ENCODE measurements at places on chromosomes 1 and 21.
A peak's percentile ranks its signal among the peaks of the same experiment; 100 is the strongest.

DNA sequence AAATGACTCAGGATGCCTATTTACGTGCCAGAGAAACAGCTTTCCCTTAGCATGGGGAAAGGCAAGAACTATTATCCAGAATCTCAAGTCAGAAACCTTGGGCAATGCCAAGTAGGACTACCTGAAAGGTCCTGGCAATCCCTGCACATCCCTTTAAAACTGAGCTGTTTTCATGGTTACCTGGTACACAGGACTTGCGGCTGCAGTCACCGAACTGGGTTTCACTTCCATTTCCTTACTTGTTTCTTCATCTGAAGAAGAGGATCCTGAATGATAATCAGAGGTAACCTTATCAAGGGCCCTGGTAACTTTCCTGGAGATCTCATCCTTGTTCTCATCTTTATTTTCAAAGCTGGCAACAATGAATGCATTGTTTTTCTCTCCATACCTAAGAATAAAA, 14.3 kb downstream of the BTG3 start:
- no peak for DNase-seq

DNA sequence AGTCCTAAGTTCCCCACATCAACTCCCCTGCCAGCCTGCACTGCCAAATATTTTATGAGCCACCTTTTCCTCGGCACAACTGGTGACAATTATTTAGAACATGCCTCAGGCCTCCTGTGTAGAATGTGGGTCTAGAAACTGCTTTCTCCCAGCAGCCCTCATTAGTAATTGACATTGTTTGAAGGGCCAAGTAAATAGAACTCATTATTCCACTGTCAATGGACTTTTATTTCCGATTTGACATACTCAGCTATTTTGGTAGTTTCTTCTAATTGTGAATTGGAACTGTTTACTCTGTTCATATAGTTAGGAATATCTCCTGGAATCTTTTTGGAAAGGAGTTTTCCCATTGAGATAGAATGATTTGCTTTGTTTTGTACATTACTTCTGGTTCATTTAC, 168.8 kb upstream of the L1TD1 start:
- DNase-seq, result no peak

DNA sequence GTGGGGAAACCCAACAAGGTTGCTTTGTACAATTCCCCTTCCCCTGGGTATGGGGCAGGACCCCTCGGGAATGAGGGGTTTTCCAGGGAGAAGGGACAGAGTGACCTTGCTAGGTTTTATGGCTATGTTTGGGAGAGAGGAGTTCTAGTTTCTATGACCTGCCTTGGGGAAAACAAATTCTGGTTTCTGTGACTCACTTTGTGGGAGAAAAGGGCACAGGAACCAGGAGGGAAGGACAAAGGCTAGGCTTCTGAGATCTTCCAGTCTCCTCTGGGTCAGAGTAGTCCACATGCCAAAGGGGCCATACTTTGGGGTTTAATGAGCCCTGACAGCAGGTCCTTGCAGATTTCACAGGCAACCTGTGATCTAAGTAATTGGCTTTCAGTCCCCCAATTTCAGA, 5.5 kb upstream of the PTGER3 start:
- DNase-seq, result no peak

GRCh38 chr21:44301961-44302406, 2.1 kb downstream of the PFKL start:
- DNase-seq, result no peak

GRCh38 chr21:42089093-42089631, 18.0 kb downstream of the UMODL1 start:
- DNase-seq, result no peak

- DNase-seq, result no peak
These were observed 1.1 kb downstream of the IL10RB start for GRCh38 chr21:33267250-33267649.

DNA sequence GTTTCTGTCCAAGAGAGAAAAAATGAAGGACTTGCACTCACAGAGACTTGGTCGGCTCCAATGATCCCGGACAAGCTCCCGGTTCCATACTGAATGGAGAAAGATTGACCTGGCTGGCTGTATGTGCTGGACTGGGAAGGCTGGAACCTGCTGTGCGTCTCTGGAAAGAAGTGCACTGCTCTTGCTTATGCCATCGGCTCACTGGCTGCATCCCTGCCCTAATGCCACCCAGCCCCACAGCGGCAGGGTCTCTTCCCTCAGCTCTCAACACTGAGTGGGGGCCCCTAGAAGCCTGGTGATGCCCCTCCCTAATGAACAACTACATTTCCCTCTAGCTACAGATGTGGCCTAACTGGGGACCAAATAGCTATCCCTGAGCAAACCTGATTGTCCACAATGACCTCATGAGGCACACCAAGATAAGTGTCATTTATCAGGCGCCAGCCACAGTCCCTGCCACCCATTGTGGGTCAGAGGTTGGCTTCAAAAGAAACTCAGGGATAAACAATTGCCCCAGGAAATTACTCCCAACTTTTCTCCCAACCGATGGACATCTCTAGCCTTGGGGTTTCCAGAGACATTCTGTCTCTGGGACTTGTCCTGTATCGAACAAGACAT, 2.6 kb downstream of the CTSE start:
- no peak for DNase-seq

- DNase-seq, result no peak
These were observed 1.9 kb downstream of the OR14A16 start for GRCh38 chr1:247822060-247822459.

GRCh38 chr1:46675549-46676314, 4.1 kb downstream of the TEX38 start:
- DNase-seq, result no peak

DNA sequence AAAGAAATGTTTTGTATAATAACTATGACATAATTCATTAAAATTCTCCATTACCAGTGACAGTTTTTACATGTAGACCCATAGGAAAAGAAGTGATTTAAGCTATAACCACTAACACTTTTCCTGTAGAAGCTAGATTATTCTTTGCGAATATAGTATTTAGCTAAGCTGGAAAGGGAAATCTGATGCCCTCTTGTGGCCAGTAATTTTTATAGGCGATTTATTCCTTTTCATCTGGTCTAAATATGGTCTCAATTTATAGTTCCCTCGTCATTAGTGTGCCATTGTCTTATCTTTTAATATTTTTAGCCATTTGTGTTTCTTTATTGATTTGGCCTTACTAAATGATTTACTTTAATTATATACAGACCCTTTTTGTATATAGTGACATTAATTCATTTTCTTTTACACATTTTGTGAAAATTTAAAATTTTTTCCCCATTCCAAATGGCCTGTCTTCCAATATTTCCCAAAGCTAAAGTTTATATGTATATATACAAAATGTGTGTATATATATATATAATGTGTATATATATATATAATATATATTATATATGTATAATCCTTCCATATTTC, 26.7 kb downstream of the BTG3 start:
- no peak for DNase-seq

DNA sequence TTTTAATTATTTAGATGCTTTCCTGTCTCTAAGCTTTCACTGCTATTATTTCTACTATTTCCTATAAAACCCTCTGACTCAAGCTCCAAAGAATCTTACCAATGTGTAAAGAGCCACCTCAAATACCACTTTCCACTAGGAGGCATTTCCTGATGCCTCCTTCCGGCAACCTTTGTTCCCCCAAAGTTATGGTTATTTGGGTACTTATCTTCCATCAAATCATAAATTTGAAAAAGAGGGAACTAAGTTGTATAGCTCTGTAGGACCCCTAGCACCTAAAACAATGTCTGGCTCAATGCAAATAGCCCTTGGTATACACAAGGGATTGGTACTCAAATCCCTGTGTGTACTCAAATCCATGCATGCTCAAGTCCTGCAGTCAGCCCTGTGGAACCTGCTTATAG, 79.6 kb downstream of the NME7 start:
- no peak for DNase-seq

GRCh38 chr1:232690285-232690935, 60.5 kb upstream of the SIPA1L2 start:
- DNase-seq, result no peak

DNA sequence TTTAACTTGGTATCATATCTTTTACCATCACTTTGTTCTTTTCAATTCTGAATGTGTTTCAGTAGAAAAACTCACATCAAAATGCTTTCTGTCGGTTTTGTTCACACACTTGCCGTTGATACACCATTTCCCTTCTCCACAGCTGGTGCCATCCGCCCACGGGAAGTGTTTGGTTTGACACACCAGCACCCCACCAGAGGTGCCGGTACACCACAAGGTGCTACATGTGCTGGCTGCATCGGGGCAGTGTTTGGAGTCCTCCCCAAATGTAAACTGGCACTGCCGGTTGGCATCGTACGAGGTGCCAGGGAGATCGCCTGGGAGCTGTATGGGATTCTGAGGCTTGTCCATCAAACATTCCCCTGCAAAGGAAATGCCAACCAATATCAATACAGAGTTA, 5.0 kb downstream of the ADAMTS1 start:
- DNase-seq, result no peak

GRCh38 chr21:35827004-35827403, 233.3 kb downstream of the SETD4 start:
- DNase-seq, result no peak

DNA sequence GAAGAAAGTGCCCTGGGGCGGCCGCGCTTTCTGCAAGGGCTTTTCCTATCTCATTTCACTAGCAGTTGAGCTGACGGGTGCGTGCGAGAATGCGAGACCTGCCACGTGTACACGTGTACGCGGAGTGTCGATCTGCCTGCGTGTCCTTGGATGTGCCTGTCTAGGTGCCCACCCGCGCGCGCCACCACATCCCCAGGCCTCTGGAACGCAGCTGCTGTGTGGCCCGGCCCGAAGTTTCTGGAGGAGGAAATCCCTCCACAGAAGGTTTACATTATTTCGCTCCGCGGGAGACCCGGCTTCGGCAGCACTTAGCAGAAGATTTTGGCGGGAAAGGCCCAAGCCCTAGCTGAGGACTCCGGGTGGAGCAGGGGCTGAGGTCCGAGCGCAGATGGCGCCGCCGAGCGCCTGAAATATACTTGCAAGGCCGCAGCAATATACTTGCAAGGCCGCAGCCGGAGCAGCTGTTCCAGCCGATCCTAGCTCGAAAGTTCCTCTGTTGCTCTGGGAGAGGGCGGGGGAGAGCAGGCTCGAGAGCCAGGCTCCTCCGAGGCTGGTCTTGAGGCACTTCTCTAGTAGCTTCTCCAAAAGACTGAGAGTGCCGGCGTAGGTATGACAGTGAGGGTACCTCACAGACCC, 3.9 kb downstream of the TBX15 start:
- no peak for DNase-seq

DNA sequence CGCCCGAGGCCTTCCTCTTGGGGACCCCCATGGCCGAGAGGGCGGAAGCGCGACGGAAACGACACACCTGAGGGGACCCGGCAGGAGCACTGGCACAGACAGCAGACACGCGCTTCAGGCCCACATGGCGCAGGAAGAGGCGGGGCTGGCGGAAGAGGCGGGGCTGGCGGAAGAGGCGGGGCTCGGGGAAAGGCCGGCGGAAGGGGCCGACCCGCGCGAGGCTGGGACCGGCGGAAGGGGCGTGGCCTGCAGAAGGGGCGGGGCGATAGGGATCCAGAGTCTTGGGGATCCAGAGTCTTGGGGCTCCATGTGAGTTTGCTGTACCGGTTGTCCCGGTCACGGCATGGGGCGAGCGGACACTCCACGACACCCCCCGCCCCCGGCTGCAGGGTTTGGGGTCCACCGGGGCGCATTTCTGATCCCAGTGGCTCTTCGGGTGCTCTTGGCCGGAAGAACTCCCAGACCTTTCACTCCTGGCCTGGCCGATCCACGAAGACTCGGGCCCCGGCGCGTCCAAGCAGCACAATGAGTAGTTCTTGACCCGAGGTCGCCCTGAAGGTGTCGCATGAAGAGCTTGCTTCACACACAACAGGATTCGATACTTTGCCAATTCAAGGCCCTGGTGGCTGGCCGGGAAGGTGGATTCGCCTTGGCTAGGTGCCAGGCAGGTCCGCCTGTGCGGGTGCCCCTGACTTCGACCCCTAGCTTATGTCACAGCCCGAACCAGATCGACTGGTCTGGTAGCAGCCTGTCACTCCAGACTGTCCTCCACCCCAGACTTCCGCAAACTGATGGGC, at the start of gene URB1:
Gene URB1 (minus strand): TSS at position 133 of the 797 bp plus-strand sequence. CDS start 102 bp downstream, at position 31.
- peak; percentile 91 for DNase-seq

GRCh38 chr1:64162804-64163203, 40.6 kb upstream of the UBE2U start:
- no peak for DNase-seq

GRCh38 chr1:40763742-40764532, 19.6 kb upstream of the KCNQ4 start:
- DNase-seq, result no peak

DNA sequence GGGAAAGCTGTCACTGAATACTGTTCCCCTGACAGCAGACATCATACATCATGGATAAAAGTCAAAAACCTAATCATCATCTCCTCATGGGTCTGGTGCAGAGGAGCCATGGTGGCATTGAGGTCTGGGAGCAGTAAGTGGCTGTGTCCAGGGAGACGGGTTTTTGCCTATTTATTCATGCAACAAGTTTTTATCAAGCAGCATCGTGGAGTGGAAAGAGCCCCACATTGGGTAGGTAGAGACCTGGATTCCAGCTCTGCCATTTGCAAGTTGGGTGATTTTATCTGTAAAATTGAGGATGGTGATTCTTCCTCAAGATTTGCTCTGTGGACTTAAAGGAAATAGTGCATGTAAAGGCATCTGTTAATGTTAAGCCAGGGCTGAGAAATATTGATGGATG, 4.2 kb downstream of the CACHD1 start:
- DNase-seq, result no peak

- DNase-seq, result no peak
These were observed 60.4 kb upstream of the ACOT11 start for GRCh38 chr1:54487571-54488050.

- no peak for DNase-seq
These were observed 746.5 kb upstream of the CHRM3 start for GRCh38 chr1:238639861-238640260.

DNA sequence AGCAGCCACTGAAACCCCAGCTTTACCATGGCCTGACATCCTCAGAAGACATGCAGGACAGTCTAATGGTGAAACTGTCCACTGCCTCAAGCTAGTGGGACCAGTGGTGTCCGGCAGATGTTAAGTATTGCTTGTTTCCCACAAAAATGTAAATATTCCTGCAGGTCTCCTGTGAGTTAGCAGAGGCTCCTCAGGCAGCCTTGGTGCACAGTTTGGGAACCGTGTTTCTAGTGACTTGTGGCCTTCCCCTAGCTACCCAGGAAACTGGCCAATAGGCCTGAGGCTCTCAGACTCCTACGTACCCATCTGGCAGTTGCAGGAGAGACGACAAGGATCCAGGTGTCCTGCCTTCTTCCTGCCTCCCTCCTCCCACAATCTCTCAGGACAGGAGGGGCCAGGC, 142.4 kb downstream of the CAMTA1 start:
- DNase-seq, result no peak

- DNase-seq, result no peak
These were observed 30.7 kb upstream of the IL20 start for GRCh38 chr1:206834711-206835110.

Data from stimulated activated CD8-positive, alpha-beta memory T cell treated with anti-CD3 and anti-CD28 coated beads, Interleukin-4, amount 100 ng/mL, for 4 hours (primary cell).